ENCODE measurements at places on chromosomes 6 and 20. TPM values are rescaled to one million over a fixed set of nuclear protein-coding genes. Genes with fewer than 3 reads are reported as not detected.

Gene CST4
- not detected for total RNA-seq

Gene DNMT3B
- total RNA-seq = 0.34 TPM

DNA sequence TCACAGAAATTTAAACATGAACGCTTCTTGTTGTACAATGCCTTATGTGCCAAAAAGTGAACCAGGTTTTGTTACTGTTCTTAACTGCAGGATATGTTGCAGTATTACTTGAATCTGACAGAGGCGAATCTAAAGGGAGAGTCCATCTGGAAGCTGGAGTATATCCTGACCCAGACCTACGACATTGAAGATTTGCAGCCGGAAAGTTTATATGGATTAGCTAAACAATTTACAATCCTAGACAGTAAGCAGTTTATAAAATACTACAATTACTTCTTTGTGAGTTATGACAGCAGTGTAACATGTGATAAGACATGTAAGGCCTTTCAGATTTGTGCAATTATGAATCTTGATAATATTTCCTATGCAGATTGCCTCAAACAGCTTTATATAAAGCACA, 19.9 kb downstream of the SMPDL3A start:
- no peak overlapping the region for H3K4me3 ChIP-seq
- H3K27me3 ChIP-seq = no peaks in the 10 kb centered on the region
- no peak overlapping the region for H3K27ac ChIP-seq
- no peak for DNase-seq

DNA sequence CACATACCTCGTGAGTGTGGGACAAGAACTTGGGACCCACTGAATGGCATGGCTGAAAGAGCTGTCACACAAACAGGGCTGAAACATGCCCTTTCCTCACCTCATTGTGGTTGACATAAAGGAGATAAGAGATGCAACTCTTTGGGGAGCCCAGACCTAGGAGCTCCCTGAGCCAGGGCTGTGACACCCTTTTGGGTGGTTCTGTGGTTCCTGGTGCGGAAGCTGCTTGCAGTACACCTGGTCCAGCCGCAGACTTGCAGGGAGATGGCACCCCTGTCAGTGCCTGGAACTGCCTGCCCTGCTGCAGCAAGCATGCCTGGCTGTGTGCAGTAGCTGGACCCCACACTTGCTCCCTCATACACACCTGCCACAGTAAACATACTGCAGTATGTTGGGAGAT, 31.3 kb downstream of the OR2J2 start:
- H3K36me3 ChIP-seq = no peaks in the 10 kb centered on the region
- H3K4me3 ChIP-seq = no peak overlapping the region
- peaks cover 12% of the 10 kb centered on the region for H3K27me3 ChIP-seq
- no peak for DNase-seq
- no peak overlapping the region for H3K27ac ChIP-seq

GRCh38 chr6:71489736-71490135, 201.1 kb downstream of the OGFRL1 start:
- H3K27me3 ChIP-seq = peaks cover 15% of the 10 kb centered on the region
- H3K4me1 ChIP-seq = peaks cover 6% of the 10 kb centered on the region
- H3K4me3 ChIP-seq = no peak overlapping the region

DNA sequence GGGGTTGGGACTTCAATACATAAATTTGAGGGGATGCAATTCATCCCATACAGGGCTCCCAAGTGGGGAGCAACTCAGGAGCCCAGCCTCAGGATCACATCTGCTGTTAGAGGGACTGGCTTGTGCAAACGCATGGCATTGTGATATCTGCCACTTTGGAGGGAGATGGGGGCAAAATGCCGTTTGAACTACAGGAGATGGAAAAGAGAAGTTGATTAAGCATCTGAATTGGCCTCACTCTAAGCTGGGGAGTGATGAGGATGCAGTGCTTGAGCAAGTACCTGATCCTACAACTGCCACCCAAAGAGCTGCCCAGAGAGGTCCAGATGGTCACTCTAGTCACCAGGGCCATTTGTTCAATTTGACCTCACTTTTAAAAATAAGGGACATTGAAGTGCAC, 2.0 kb downstream of the LY86 start:
- H3K4me1 ChIP-seq = peaks cover 25% of the 10 kb centered on the region
- H3K27ac ChIP-seq = no peak overlapping the region
- no peaks in the 10 kb centered on the region for H3K36me3 ChIP-seq
- H3K27me3 ChIP-seq = peaks cover 15% of the 10 kb centered on the region
- DNase-seq = no peak
- no peak overlapping the region for H3K4me3 ChIP-seq

Measured in T-helper 17 cell (primary cell).